ENCODE measurements at places on chromosomes 12 and 14.

DNA sequence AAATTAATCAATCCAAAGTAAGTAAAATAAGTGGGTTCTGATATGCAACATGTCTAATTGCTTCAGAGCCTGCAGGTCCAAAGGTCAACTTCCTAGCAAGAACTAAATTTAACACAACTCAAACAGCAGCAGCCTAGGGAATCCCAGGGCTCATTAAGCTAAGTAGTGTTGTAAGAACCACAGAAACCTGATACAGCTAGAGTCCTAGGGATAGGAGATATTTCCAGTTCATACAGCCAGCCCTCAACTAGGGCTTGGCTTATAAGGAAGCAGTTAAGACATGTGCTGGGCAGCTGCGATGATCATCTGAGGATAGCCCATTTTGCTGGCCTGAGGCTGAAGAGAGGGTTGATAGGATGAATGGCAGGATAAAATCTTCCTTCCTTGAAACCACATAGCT, at the start of gene OR4Q3:
OR4Q3 (plus strand) TSS at position 316 of the 400 bp plus-strand sequence.
- DNase-seq, result no peak

GRCh38 chr12:121423253-121423652, 23.3 kb downstream of the RNF34 start:
- DNase-seq, result no peak

GRCh38 chr14:91568626-91569025, 58.5 kb upstream of the PPP4R3A start:
- DNase-seq, result no peak

GRCh38 chr14:50774542-50775267, 56.3 kb downstream of the NIN start:
- no peak for DNase-seq

DNA sequence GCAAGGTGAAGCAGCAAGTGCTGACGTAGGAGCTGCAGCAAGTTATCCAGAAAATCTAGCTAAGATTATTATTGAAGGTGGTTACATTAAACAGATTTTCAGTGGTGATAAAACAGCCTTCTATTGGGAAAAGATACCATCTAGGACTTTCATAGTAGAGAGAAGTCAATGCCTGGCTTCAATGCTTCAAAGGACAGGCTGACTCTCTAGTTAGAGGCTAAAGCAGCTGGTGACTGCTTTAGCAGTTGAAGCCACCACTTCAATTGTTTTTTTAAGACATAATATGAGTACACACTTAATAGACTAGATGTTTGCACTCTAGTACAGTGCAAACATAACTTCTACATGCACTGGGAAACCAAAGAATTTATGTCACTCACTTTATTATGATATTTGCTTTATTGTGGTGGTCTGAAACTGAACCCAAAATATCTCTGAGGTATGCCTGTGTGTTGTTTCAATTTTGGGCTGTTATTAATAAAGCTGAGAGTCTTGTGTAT, 1026.9 kb upstream of the FOXG1 start:
- no peak for DNase-seq

- no peak for DNase-seq
Measured at GRCh38 chr14:93792391-93792790, 4.1 kb upstream of the PRIMA1 start.
